ENCODE measurements at places on chromosomes 6 and 20.

DNA sequence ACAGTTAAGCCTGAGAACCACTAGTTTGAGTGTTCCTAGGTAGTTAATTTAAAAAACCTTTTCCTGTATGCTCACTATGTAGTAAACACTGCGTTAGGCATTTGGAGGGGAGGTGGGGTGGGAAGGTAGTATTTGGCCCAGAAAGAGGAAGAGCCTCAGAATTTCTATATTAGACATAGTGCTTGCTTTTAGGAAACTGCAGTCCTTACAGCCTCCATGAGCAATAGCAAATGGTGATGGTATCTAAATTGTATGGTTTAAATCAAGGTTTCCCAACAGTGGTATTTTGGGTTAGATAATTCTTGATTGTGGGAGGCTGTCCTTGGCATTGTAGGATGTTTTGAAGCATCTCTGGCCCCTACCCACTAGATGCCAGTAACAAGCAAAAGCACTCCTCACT, 61.5 kb upstream of the RIPOR2 start:
- no peak for DNase-seq

GRCh38 chr6:14010275-14010674, 85.5 kb downstream of the RNF182 start:
- no peak for DNase-seq

DNA sequence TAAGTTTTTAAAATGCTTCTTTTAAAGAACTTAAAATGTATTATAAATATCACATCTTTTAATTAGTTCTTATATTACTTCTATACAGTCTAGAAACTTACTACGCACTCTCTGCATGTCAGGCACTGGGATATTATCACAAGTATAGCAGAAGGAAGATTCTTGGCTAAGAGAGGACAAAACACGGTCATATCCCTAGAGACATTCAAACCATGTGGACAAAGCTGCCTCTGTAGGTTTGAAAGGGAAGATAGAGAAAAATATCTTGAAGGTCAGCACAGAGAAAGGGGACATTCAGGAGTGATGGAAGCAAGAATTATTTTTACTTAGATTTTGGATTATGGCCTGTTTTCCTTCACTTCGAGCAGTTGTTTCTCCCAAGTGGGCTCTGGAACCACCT, 64.1 kb downstream of the LRRC1 start:
- no peak for DNase-seq

DNA sequence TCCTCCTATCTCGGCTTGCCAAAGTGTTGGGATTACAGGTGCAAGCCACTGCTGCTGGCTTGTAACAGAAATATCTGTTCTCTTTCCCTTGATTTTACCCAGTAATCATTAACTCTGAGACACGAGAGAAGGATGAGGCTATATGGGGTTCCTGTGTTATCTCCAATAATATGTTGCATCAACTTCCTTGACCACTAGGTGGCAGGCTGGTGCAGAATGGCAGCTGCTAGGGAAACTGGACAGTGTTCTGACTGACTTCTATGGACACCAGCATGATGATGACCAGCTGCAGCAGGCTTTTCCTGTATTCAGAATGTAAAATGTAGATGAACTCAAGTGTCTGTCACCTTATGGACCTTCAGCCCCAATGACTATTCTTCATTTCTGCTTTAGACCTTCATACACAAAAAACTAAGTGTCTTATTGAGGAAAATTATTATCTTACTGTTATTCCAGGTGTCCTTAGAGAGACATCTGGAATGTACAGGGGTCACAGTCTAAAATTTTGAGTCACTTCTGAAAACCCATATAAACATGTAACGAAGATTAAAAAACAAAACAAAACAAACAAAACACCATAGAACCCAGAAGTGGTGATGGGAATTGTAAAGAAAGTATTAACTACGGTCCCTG, 20.4 kb upstream of the CD109 start:
- DNase-seq = peak; percentile 78

Data from WTC11 (cell line).